NCI-H774 (cell line): ENCODE measurements at places on chromosomes 5 and 9.
A peak's percentile ranks its signal among the peaks of the same experiment; 100 is the strongest.

GRCh38 chr5:172481011-172481800, 26.9 kb upstream of the SH3PXD2B start:
- DNase-seq = no peak

DNA sequence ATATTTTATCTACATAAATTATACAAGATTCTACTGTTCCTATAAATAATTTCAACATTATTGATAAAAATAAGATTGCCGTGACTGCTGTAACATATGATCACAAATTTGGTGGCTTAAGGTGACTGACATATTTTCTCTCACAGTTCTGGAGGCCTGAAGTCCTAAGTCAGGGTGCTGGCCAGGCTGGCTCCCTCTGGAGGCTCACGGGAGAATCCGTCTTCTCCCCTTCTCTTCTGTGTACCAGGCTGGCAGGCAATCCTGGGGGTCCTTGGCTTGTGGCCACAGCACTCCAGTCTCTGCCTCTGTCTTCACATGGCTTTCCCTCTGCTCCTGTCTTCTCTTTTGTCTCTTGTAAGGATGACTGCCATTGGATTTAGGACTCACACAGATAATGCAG, 31.7 kb upstream of the IRX2 start:
- DNase-seq = no peak

DNA sequence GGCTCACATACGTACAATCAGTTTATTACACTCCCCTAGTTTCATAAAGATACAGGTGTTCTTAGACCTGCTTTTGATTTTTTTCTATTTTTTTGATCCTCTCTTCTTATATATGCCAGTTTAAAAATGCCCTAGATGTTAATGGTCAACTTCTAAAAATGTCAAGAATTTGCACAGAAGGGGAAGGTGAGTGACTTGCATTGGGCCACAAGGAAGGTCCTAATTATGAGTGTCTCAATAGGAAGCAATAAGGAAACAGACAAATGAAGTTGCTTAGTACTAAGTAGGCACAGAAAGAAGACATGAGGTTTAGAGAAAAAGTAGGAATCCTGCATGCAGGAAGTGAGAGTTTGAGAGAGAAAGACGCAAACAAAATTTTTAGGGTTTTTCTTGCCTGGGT, 3.2 kb upstream of the CCDC171 start:
- no peak for DNase-seq

GRCh38 chr5:61018062-61018461, 73.1 kb downstream of the NDUFAF2 start:
- DNase-seq = no peak

GRCh38 chr5:159965031-159965837, 43.7 kb upstream of the TTC1 start:
- DNase-seq = peak; percentile 16

- DNase-seq = no peak
Observed at GRCh38 chr9:69590266-69590665, 81.9 kb downstream of the APBA1 start.

DNA sequence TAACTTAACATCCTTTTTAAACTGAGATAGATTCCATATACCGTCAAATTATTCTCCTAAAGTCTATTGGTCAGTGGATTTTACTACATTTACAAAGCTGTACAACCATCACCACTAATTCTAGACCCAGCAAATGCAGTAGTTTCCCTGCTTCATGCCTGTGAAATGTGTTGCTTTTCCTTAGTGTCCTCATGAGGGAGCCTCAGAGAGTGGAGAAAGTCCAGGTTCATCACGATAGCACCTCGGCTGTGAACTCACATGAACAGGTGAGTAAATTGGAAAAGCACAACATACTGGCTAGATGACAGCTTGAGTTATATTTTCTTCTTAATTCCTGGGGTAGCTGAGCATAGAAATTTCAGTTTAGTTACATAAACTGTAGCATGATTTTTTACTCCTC, 653.7 kb downstream of the MTRR start:
- no peak for DNase-seq

GRCh38 chr5:79961716-79962574, 29.1 kb downstream of the MTX3 start:
- no peak for DNase-seq

- no peak for DNase-seq
Observed at GRCh38 chr5:74575741-74576538, 64.6 kb downstream of the ENC1 start.

DNA sequence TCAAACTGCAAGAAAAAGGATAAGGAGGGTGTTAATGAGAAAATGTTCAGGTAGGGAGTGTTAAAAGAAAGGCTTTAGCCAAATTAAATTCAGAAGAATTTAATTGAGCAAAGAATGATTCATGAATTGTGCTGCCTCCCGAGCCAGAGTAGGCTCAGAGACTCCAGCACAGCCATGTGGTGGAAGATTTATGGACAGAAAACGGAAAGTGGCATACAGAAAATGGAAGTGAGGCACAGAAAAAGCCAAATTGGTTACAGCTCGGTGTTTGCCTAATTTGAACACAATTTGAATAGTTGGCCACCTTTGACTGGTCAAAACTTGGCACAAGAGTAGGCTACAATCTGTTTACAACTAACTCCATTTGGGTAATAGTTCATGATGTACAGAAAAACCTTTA, 9.6 kb upstream of the SLC30A5 start:
- no peak for DNase-seq

DNA sequence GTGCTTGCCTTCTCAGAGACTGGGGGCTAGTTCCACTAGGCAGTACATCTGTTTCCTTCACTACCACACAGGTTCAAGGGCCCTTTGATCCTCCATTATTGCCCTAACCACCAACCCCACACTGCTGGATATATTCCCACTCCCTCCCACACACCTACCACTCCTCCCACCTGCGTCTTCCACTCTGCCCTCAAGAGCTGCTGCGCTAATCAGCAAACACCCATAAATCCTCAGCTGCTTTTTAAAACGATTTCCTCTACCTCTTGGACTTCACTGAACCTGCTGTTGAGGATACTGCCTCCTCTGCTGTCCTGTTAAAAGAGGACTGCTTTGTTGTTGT, 120.9 kb downstream of the MAPKAP1 start:
- DNase-seq = peak; percentile 35

GRCh38 chr9:84570482-84571154, 98.9 kb upstream of the NTRK2 start:
- no peak for DNase-seq

DNA sequence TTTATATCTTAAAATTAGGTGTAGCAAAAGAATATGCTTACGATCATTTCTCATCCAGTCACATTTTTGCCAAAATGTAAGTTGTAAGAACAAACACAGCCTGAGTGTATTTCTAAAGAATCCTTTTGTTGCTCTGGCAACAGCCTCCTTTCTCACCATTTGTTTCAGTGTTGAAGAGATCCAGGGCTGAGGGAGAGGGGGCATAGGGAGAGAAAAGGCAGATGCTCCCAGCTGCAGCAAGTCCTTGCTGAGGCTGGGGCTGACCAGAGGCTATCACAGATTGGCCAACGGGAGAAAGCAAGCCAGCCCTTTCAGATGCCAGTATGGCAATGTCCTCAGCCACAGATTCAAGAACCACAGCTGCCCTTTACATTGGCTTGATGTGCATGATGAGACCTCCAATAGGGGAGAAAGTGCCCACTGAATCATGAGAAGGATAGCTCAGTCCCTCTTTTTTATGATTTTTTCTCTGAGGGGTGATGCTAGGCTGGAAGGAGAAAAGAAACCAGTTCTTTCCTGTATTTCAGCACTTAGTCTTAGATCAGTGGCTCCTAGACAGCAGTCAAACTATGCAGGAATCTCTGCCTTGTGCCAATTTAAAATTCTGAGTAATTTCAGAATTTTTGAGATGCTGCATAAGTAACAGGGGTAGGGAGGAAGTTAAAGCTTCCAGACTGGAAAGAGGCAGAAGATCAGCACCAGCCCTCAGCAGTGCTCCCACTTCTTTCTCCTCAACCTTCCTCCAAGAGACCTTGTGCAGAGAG, 142.1 kb downstream of the LHFPL2 start:
- DNase-seq = no peak

- no peak for DNase-seq
Observed at GRCh38 chr9:112142420-112142819, 32.7 kb downstream of the SUSD1 start.

DNA sequence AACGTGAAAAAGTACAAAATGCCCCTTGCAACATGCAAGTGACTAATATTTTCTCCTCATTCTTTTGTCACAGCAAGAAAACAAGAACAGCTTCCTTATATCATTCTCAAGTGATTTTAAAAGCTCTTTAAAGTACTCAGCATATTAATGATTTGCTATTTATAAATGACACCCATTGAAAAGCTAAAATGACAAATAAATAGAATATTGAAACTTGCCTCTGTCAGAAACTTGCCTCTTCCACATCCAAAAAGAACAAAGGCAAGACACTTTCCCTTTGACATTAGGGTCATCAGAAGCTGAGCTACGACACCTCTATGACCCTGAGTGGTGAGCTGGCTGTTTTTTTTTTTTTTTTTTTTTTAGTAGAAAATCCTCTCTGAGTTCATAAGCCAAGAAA, 339.6 kb upstream of the ITGA1 start:
- DNase-seq = no peak

- DNase-seq = no peak
Observed at GRCh38 chr5:17046320-17046719, 110.2 kb upstream of the MYO10 start.

- DNase-seq = no peak
Observed at GRCh38 chr5:143886651-143887638, 75.0 kb downstream of the HMHB1 start.

DNA sequence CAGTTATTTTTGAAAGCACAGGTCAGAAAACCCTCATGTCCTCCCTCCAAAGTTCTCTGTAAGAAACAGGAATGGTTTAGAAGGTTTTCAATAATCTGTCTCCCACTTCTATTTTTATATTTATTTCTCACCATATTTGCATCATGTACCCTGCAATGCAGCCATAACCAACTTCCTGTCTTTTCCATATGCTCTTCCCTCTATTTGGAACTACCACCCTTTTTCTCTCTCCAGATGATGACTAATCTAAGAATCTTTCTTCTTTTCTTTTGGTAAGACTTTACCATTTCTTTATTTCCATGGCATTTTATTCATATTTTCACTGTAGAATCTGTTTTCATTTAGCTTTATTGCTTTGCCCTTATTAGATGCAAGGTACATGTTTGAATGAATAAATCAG, 33.9 kb downstream of the MAN2A1 start:
- DNase-seq = no peak

DNA sequence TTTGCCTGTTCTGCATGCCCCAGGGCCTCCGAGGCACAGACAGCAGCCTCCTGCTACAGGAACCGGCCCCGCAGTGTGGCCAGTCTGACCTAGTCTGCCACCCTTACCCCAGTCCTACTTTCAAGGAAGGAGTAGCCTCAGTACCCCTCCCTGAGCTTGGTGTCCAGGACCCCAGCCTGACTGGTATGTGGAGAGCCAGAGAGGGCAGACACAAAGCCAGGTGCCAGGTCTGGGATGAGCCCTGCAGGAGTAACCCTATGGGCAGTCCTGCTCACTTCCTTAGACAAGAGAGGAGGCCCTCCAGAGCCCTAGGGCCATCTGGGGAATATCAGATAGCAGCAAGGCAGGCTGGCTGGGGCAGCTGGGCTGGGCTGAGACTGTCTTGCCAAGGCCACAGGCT, 67.8 kb downstream of the NRG2 start:
- no peak for DNase-seq

DNA sequence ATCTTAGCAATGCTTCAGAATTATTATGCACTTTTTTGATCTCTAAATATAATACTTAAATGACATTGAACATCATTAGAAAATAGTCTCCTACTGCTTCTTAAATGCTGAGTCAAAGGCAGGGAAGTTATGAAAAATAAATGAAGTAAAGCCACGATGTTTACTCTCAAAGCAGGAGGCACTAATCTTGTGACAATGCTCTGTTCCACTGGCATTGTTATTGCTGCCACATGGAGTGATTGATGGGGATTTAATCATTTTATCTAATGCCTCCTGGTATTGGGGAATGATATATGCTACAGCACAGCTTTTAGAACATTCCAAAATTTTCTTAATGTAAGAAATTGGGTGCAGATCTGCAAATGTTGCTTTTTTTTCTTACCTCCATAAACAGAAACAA, 1655.4 kb upstream of the NUDT12 start:
- no peak for DNase-seq
